ENCODE measurements at places on chromosomes 3 and 15. TPM values are rescaled to one million over a fixed set of nuclear protein-coding genes. Genes with fewer than 3 reads are reported as not detected.

- H3K4me1 ChIP-seq: no peaks in the 10 kb centered on the region
- H3K27me3 ChIP-seq: no peaks in the 10 kb centered on the region
- no peak overlapping the region for H3K27ac ChIP-seq
- H3K36me3 ChIP-seq: peaks cover 13% of the 10 kb centered on the region
These were observed 7.7 kb downstream of the FSTL1 start for GRCh38 chr3:120442975-120443517.

DNA sequence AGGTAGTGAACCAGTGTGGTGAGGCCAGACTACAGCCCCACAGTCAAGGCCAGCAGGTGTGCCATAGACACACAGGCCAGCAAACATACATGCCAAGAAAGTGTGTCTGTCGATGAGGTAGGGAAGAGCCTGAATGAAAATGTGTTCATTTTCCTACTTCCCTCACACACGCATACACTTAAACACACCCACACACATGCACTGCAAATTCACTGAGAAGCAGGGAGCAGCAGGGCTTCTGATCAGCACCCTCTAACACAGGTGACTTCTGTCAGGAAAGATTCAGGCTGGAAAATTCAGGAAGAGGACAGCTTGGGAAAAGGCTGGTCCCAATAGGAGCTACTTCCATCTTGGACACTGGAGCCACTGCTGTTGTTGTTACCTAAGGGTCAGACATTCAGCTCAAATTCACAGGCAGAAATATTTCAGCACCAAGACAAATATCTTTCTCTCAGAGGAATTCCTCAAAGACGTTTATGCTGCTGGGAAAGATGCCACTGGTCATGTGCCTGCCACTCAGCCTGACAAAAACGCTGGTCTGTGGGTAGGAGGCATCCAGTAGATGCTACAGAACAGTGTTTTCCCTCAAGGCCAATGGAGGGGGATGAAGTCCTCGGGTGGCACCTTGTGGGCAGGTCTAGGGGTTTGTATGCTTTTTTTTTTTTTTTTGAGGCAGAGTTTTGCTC, 40.9 kb upstream of the LARS2 start:
- no peak overlapping the region for H3K4me3 ChIP-seq
- H3K27ac ChIP-seq: no peak overlapping the region
- H3K4me1 ChIP-seq: no peaks in the 10 kb centered on the region
- no peak for DNase-seq
- H3K36me3 ChIP-seq: no peaks in the 10 kb centered on the region
- no peaks in the 10 kb centered on the region for H3K27me3 ChIP-seq

GRCh38 chr15:72833561-72833960, 50.0 kb upstream of the ADPGK start:
- no peaks in the 10 kb centered on the region for H3K36me3 ChIP-seq
- H3K4me3 ChIP-seq: no peak overlapping the region
- H3K27me3 ChIP-seq: no peaks in the 10 kb centered on the region
- no peak for DNase-seq
- peaks cover 9% of the 10 kb centered on the region for H3K4me1 ChIP-seq

- no peak for DNase-seq
- H3K36me3 ChIP-seq: no peaks in the 10 kb centered on the region
- H3K27me3 ChIP-seq: no peaks in the 10 kb centered on the region
- no peak overlapping the region for H3K4me3 ChIP-seq
- H3K27ac ChIP-seq: no peak overlapping the region
These were observed 23.9 kb upstream of the CDCP1 start for GRCh38 chr3:45170096-45170495.

DNA sequence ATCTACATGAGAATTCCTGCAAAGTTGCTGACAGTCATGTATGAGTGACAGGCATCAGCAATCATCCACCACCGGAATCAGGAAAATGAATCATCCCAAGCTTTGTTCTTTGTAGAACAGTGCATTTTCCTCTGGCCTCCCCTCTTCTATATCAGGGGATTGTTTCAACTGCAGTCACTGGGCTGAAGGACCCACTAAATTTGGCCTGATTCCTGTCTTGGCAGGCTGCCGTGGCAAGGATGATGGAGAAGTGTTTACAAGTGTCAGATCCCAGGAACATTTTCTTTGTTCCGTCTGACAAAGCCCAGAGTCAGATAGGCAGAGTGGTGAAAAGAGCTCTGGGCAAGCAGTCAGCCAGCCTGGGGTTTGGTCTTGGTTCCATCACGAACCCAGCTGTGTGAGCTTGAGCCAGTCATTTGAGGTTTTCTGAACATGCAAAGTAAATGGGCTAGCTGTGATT, 175.1 kb upstream of the TSC22D2 start:
- DNase-seq: no peak
- H3K4me3 ChIP-seq: no peak overlapping the region
- no peaks in the 10 kb centered on the region for H3K36me3 ChIP-seq

- DNase-seq: no peak
- no peaks in the 10 kb centered on the region for H3K4me1 ChIP-seq
- H3K27me3 ChIP-seq: no peaks in the 10 kb centered on the region
- peaks cover 39% of the 10 kb centered on the region for H3K36me3 ChIP-seq
These were observed 58.9 kb downstream of the EIF3J start for GRCh38 chr15:44595656-44596510.

GRCh38 chr3:69774029-69774428, 34.8 kb downstream of the MITF start:
- DNase-seq: no peak
- no peaks in the 10 kb centered on the region for H3K36me3 ChIP-seq
- H3K27me3 ChIP-seq: no peaks in the 10 kb centered on the region
- H3K27ac ChIP-seq: no peak overlapping the region
- no peaks in the 10 kb centered on the region for H3K4me1 ChIP-seq

DIPK2A gene
- total RNA-seq: 18.4 TPM

SLC7A14 gene
- total RNA-seq: not detected

COLQ gene
- 0.18 TPM for total RNA-seq

AHSG gene
- not detected for total RNA-seq
